ENCODE measurements at places on chromosomes 4 and X.

- DNase-seq = no peak
Measured at GRCh38 chrX:41822892-41823291, 98.9 kb downstream of the GPR82 start.

- no peak for DNase-seq
Measured at GRCh38 chrX:17185431-17185830, 189.6 kb upstream of the NHS start.

DNA sequence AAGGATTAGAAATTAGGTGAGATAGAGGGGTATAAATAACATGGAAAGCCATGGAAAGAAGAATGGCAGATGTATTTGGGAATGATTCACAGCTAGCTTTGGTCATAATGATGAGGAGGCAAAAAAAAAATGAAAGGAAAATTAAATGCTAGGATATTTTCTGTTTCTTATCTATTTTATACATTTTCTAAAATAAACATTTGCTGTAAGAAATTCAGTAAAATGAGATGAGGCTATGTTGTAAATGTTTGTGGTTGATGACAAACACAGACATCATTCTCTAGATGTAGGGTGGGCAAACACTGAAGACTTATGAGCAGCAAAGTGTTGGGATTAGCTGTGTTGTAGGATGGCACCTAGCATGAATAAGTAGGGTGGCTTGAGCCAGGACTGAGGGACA is 407.1 kb downstream of the IL15 start:
- no peak for DNase-seq

DNA sequence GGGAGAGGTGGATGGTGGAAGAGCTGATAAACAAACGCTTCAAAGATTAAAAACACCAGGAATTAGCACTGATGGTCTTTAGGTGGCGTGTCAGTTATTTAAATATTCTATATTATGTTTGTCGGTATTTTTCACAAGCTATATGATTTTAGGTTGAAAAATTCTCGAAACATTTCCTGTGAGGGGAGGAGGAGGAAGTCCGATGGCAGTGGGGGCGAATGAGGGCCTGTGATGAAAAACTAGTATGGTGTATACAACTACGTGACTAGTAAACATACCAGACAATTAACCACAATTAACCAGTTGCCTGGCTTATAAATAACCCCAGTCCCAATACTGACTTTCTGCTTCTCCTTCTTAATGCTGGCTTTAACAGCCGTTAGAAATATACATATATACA is 595 bp upstream of the NAP1L2 start:
- DNase-seq = no peak

DNA sequence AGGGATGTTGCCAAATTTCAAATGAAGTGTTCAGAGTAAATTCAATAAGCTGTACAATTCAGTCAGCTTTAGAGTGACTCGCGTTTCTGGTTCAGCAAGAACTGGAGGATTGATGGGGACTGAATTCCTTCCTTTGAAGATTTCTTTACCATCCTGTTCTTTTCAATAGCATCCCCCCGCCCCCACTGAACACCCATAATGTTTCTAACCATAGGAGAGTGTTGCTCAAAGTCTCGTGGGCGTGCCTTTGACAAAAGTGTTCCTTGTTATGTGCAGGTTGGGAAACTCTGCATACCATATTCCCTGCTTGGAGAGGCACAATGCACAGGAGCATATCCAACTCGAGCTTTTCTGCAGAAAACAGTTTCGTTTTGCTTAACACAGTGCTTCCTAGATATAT is 323.5 kb upstream of the CASK start:
- DNase-seq = no peak

DNA sequence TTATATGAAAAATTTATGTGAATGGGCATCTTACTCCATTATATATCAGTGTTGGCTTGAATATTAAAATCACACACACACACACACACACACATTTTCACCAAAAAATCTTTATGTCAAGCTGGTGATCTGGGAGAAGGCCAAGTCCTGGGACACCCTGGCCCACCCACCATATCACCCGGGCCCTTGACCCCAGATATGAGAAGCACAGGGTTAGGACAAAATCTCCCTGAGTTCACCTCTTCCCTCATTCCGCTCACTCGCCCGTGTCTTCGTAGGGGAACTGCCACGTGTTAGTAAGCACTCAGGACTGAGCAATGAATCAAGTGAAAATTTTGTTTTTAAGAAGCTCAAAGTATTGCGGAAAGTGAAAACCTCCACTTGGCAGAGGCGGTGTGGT is 103.8 kb upstream of the PSAPL1 start:
- no peak for DNase-seq

DNA sequence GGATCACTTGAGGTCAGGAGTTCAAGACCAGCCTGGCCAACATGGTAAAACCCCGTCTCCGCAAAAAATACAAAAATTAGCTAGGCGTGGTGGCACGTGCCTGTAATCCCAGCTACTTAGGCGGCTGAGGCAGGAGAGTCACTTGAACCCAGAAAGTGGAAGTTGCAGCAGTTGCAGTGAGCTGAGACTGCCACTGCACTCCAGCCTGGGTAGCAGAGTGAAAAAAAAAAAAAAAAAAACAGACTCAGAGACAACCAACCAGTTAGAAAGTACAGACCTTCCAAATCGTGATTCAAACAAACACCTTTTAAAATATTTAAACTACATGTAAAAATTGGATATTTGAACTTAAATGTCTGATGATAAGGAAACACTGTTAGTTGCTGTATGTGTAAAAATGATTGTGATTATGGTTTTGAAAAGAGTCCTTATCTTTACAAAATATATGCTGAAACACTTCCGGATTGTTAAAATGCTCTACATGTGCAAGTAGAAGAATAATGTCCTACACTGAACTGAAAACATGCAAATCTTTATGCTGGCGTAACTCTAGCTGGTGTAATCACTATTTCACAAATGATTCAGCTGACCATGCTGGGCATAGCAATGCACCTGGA is 37.8 kb downstream of the SH3KBP1 start:
- DNase-seq = no peak

DNA sequence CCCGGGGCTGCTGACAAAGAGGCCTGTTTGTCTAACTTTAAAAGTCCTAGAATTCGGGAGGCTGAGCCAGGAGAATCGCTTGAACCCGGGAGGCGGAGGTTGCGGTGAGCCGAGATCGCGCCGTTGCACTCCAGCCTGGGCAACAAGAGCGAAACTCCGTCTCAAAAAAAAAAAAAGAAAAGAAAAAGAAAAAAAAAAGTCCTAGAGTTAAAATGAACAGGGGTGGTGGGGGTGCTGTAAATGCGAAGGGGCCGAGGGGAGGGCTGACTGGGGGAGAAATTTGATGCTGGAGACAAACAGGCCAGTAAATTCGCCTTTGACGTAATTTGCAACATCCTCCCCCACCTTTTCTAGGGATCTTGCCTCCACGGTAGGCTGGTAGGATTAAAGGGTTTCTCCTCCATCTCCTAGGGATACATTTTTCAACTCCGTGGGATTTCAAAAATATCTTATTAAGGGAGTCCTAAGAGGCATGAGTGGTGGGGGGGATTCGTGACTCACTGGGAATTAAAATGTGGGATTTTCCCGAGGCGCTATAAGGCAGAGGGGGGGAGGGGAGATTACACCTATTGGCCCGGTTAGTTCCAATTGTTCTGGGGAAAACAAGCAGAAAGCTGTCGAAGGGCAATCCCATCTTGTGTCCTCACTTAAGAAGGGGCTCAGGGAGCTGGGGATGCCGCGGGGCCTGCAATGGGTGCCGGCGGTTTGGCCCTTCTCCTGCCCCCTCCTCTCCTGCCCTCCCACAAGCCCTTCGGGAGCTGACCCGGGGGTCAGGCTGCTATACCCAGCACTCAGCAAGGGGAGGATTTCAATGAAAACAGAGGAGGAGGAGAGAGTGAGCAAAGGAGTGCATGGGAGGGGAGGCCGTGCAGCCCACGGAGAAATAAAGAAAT is 3.0 kb upstream of the BCOR start:
- no peak for DNase-seq

DNA sequence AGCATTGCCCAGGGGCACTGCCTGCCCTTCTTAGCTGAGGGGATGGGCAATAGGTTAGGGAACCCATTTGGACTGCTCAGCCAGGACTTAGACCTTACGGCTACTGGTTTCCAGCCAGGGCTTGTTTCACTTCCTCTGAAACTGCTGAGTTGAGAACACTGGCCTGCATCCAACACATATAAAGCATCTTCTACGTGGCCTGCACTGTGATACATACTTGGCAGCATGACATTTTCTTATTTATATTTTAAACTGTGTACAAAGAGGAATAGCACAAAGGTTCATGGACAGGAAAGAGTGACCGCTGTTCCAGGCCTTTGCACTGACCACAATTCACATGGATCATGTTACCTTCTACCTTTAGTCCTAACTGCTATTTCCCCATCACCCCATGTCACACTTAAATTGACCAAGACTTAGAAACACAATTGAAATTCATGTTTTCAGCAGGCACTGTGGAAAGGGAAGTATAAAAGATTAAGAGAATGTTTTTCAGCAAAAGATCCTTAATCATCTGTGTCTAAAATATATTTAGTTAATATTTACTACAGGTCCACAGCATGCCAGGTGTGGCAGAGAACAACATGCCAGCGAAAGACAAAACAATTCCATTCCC is 43.7 kb downstream of the NLGN4X start:
- no peak for DNase-seq

GRCh38 chr4:94880956-94881355 is 123.2 kb downstream of the BMPR1B start:
- no peak for DNase-seq

- DNase-seq = no peak
Measured at GRCh38 chrX:73400136-73400748, 46.6 kb upstream of the CDX4 start.

- DNase-seq = peak; percentile 35
Measured at GRCh38 chr4:159232465-159233106, 129.7 kb downstream of the RAPGEF2 start.

GRCh38 chr4:118772081-118772766 is 63.7 kb downstream of the SEC24D start:
- peak; percentile 68 for DNase-seq

GRCh38 chr4:156377036-156377710 is 423.5 kb upstream of the CTSO start:
- no peak for DNase-seq

GRCh38 chrX:72539822-72540221 is 32.8 kb downstream of the HDAC8 start:
- DNase-seq = no peak

DNA sequence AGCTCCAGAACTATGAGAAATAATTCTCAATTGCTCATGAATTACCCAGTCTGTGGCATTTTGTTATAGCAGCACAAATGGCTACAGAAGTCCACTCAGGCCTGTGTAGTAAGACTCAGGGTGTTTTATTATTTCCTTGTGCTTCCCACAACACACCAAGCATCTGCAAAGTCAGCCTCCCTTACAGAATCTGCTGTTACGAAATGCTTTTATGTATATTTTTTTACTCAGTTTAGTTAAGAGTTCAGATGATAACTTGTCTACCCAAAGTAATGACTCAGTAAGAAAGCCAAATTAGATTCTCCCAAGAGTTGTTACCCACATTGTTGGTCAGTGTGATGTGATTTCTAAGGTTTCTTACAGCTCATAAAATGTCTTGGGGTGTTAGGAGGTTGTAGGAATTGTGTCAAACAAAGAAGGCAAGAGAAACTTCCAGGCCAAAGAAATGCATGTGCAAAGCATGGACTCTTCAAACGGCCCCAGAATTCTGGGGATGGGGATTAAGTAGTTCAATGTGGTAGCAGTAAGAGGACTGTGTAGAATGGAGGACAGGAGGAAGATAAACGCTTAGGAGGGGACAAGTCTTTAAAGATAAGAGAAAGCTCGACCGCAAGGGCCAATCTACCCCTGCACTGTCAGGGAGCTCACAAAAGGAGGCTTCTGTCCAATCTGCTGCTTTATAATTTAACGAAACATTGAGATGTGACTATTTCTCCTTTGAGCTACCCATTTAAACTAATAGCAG is 35.4 kb upstream of the TMEM184C start:
- DNase-seq = no peak

DNA sequence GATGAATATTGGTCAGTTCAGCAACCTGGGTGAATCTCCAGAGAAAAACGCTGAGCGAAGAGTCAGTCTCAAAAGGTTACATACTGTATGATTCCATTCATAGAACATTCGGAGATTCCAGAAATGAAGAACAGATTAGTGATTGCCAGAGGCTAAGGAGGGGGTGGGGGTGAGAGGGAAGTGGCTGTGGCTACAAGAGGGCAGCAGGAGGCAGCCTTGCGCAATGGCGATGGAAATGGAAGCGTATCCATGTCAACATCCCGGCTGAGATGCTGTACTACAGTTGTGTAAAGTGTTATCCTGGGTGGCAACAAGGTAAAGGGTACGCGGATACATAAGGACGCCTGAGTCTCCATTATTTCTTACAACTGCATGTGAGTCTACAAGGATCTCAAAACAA is 18.0 kb downstream of the LYAR start:
- no peak for DNase-seq

- DNase-seq = no peak
Measured at GRCh38 chr4:46266106-46266505, 123.8 kb downstream of the GABRA2 start.

DNA sequence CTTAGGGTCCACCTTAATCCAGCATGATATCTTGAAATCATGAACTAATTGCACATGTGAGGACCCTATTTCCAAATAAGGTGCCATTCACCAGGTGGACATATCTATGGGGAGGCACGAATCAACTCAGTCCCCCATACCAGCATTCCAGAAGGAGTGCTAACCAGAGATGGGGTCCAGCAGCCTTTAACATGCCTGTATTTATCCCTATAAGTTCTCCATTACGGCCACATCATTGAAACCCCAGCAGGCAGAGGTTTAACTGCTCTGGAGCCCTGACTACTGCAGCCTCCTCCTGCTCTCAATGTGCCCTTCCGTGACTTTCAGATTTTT is 3.2 kb upstream of the ASMTL start:
- no peak for DNase-seq

GRCh38 chr4:87356832-87357526 is 34.0 kb downstream of the HSD17B11 start:
- DNase-seq = no peak

- DNase-seq = peak; percentile 6
Measured at GRCh38 chr4:146243141-146243882, 29.0 kb downstream of the REELD1 start.

GRCh38 chrX:150569155-150569477 is 695 bp downstream of the MTM1 start:
- no peak for DNase-seq

DNA sequence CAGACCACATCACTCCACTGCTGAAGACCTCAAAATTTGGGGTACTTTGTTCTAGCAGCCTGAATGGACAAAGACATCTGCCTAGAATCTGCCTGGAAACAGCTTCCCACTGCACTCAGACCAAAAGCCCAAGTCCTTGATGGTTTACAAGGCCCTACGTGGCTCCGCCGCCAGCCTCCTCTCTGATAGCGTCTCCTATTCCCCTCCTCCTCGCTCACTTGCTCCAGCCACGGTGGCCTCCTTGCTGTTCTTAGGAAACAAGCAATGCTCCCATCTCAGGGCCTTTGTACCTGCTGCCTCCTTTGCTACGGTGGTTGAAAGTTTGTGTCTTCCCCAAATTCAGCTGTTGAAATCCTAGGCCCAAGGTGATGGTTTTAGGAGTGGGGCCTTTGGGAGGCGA is 34.7 kb upstream of the SORCS2 start:
- no peak for DNase-seq

Measured in hematopoietic multipotent progenitor cell treated with erythropoietin and hydrocortisone succinate and interleukin-3 and kit ligand, for 17 days (in vitro differentiated cells).